ENCODE measurements at places on chromosomes 4 and X.

DNA sequence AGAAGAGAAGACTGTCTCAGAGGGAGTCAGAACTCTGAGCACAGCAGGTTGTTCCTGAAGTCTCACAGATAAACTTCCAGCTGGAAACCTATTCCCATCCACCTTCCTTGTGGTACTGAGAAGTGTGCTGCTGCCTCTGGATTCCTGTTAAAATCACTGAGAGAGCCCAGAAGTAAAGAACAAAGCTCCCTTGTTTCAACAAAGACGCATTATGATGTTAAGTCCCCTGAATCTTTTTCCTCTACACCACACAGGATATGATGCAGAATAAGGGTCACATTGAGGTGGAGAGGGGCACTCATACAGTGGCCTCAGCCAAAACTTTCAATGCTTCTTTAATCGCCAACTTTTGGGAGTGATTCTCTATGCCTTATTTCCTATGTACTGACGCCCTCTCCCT is 321.0 kb downstream of the OPHN1 start:
- no peak for DNase-seq
- H3K4me3 ChIP-seq, result no peak overlapping the region
- no peak overlapping the region for H3K27ac ChIP-seq
- H3K27me3 ChIP-seq, result peaks cover 5% of the 10 kb centered on the region

- no peak overlapping the region for H3K27ac ChIP-seq
- H3K4me3 ChIP-seq, result no peak overlapping the region
- no peaks in the 10 kb centered on the region for H3K36me3 ChIP-seq
- no peaks in the 10 kb centered on the region for H3K27me3 ChIP-seq
- no peak for DNase-seq
Measured at GRCh38 chr4:112449708-112450107, 66.3 kb downstream of the NEUROG2 start.

DNA sequence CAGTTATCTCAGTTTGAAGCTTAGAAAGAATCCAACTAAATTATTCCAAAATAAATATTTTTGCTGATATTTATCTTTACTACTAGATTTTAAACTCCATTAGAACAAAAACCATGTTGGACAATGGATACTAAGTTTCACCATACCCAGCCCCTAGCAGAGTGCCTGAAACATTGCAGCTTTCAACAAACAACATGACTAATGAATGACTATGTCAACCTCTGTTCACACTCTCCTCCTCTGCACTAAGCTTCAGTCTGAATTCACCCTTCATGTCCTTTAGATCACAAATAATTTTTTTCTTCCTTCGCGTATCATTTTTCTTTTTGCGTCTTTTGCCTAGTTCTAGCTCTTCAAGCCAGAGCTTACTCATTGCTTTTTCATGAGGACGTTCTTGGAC is 315.2 kb downstream of the PCDH10 start:
- no peaks in the 10 kb centered on the region for H3K27me3 ChIP-seq
- no peak overlapping the region for H3K27ac ChIP-seq
- no peak overlapping the region for H3K4me3 ChIP-seq
- no peaks in the 10 kb centered on the region for H3K36me3 ChIP-seq
- DNase-seq, result no peak

DNA sequence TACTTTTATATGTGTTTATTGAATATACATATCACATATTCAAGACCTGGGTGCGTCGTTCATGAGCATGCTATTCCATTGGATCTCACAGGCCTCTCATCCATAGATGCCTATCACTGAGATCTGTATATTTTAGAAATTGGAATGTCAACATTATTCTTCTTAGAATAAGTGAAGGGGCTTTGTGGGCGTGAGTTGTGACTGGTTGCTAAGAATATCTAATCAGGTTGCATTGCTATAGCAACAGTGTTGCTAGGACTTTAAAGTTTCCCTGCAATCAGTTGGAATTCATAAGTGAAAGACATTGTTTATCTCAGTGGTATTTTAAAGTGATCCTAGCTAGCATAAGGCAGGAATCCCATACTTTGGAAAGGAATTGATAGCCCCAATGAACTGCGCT is 36.7 kb upstream of the ANK2 start:
- no peak for DNase-seq
- H3K27me3 ChIP-seq, result no peaks in the 10 kb centered on the region
- no peaks in the 10 kb centered on the region for H3K4me1 ChIP-seq

GRCh38 chr4:110926841-110927400 is 304.0 kb upstream of the PITX2 start:
- no peak for DNase-seq
- no peak overlapping the region for H3K27ac ChIP-seq
- no peaks in the 10 kb centered on the region for H3K27me3 ChIP-seq
- no peak overlapping the region for H3K4me3 ChIP-seq
- no peaks in the 10 kb centered on the region for H3K4me1 ChIP-seq

DNA sequence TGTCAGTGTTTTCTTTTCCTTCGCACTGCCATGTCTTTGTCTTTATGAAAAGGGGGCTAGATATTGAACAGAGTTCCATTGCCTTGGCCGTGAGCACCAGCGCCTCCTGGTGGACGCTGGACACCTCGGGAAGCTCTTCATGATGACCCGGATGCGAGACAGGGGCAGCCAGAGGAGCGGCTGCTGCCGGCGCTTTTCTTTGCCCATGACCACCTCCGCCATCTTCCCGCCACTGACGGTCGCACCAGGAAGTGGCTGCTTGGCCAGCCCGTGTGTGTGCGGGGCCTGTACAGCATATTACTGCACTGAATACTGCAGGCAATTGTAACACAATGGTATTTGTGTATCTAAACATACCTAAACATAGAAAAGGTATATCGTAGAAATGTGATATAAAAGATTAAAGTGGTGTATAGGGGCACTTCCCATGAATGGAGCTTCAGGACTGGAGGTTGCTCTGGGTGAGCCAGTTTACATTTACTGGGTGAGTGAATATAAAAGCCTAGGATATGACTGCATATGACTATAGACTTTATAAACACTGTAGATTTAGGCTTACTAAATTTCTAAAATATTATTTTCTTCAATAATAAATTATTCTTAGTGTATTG is 15.8 kb upstream of the GRIA2 start:
- no peaks in the 10 kb centered on the region for H3K4me1 ChIP-seq
- no peaks in the 10 kb centered on the region for H3K27me3 ChIP-seq
- H3K27ac ChIP-seq, result no peak overlapping the region
- no peak overlapping the region for H3K4me3 ChIP-seq
- no peak for DNase-seq

DNA sequence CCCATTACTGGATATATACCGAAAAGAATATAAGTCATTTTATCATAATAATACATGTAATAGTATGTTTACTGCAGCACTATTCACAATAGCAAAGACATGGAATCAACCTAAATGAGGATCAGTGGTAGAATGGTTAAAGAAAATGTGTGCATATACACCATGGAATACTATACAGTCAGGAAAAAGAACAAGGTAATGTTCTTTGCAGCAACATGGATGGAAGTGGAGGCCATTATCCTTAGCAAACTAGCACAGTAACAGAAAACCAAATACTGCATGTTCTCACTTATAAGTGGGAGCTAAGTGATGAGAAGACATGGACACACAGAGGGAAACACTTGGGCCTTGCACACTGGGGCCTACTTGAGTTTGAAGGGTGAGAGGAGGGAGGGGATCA is 207.4 kb upstream of the APOOL start:
- no peaks in the 10 kb centered on the region for H3K4me1 ChIP-seq
- no peak overlapping the region for H3K4me3 ChIP-seq
- no peak overlapping the region for H3K27ac ChIP-seq
- H3K36me3 ChIP-seq, result no peaks in the 10 kb centered on the region

DNA sequence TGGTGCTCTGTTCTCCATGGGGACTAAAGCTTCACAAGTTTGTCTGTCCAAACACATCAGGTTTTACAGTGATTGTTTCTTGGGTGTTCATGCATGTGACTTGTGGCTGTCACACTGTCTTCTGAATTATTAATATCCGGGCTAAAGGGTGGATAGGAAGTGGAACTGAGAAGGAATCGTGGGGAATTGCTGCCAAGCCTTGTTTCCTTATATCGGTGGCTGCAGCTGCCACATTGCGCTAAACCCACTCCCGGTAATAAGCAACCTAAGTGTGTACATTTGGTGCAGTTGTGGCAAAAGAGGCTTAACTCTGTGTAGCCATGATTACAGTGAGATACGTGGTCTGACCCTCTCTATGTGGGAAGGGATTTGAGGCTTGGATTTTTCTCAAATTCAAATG is 30.7 kb downstream of the SEPTIN11 start:
- H3K4me1 ChIP-seq, result peaks cover 32% of the 10 kb centered on the region
- no peak for DNase-seq
- H3K36me3 ChIP-seq, result peaks cover 2% of the 10 kb centered on the region
- H3K27me3 ChIP-seq, result no peaks in the 10 kb centered on the region
- no peak overlapping the region for H3K27ac ChIP-seq

- H3K4me1 ChIP-seq, result peaks cover 8% of the 10 kb centered on the region
- H3K36me3 ChIP-seq, result no peaks in the 10 kb centered on the region
- H3K27ac ChIP-seq, result peak overlapping the region; percentile 98
- DNase-seq, result no peak
- no peaks in the 10 kb centered on the region for H3K27me3 ChIP-seq
Measured at GRCh38 chr4:102501447-102501696, 213 bp downstream of the NFKB1 start.

- H3K27ac ChIP-seq, result no peak overlapping the region
- no peak for DNase-seq
- no peaks in the 10 kb centered on the region for H3K36me3 ChIP-seq
- H3K4me1 ChIP-seq, result no peaks in the 10 kb centered on the region
Measured at GRCh38 chr4:103318327-103318726, 120.2 kb upstream of the CENPE start.

DNA sequence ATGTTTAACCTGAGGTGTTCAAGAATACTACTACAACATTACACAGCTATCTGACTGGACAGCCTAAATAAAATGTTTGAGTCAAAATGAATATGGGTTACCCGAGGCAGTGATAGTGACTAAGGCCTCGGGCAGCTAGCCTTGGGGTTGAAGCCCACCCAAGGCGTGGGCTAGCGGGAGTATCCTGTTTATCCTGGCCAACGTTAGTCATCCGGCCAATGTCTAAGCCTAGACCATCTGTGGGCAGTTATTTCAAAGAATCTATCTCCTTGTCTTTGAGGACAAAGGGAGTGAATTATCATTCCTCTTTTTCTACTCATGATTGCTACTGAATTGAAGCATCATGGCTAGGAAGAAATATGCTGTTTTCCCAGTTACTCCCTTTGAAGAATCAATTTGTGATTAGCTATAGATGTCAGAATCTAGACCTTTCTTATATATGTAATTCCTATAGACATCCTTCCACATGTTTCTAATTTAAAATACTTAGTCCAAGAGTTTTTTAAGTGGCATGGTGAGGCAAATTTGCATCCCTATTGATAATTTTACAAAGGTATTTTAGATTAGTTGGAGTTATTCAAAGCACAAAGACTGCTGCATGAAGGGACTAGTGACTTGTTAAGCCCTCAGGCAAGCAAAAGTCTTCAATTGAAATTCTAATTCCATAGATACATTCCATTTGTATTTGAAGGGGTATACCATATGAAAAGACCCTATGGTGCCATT is 6.0 kb upstream of the PDGFC start:
- H3K36me3 ChIP-seq, result no peaks in the 10 kb centered on the region
- DNase-seq, result no peak
- no peak overlapping the region for H3K27ac ChIP-seq
- H3K4me1 ChIP-seq, result no peaks in the 10 kb centered on the region
- H3K4me3 ChIP-seq, result no peak overlapping the region

DNA sequence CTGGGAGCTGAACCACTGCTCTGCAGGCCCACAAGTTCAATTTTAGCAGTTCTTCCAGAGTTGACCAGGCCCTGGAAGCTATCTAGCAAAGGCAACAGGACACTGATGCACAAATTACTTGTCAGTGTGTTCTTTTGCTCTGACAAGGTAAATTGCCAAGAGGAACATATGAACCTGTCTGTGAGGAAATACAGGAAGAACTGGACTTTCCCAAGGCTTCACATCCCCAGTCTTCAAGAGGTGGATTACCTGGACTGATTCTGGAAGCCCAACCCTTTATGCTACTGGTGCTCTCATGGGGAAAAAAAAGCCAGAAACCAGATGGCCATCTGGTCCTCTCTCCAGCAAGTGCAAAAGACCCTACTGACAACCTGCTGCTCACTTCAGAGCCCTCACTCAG is 1.9 kb upstream of the TMEM185A start:
- H3K36me3 ChIP-seq, result no peaks in the 10 kb centered on the region
- DNase-seq, result no peak
- H3K4me3 ChIP-seq, result no peak overlapping the region
- H3K4me1 ChIP-seq, result peaks cover 9% of the 10 kb centered on the region
- no peak overlapping the region for H3K27ac ChIP-seq
- H3K27me3 ChIP-seq, result peaks cover 24% of the 10 kb centered on the region

DNA sequence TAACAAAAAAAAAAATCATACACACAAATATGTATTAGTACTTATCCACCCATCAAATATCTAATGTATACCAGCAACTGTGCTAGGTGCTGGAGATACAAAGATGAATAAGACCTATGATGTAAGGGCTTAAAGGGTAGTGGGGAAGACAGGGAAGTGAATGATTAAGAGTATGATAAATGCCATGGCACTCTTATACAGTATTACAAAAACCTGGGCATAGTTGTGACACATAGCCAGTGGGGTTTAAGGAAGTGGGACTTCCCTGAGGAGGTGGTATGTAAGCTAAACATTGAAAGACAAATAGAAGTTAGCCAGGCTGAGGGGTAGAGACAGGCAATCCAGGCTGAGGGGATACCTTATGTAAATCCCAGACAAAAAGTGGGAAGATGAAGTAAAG is 23.5 kb downstream of the CHM start:
- H3K36me3 ChIP-seq, result peaks cover 4% of the 10 kb centered on the region
- H3K27me3 ChIP-seq, result no peaks in the 10 kb centered on the region
- no peaks in the 10 kb centered on the region for H3K4me1 ChIP-seq

GRCh38 chrX:7316280-7316679 is 168.3 kb upstream of the PUDP start:
- DNase-seq, result no peak
- no peak overlapping the region for H3K27ac ChIP-seq
- no peak overlapping the region for H3K4me3 ChIP-seq
- no peaks in the 10 kb centered on the region for H3K4me1 ChIP-seq
- peaks cover 7% of the 10 kb centered on the region for H3K27me3 ChIP-seq
- H3K36me3 ChIP-seq, result no peaks in the 10 kb centered on the region

GRCh38 chrX:40729598-40730584 is 5.5 kb downstream of the MED14 start:
- no peak overlapping the region for H3K27ac ChIP-seq
- H3K27me3 ChIP-seq, result peaks cover 6% of the 10 kb centered on the region
- no peaks in the 10 kb centered on the region for H3K36me3 ChIP-seq
- no peaks in the 10 kb centered on the region for H3K4me1 ChIP-seq
- no peak for DNase-seq

GRCh38 chr4:16124232-16124631 is 40.4 kb upstream of the PROM1 start:
- peak; percentile 35 for DNase-seq
- peaks cover 35% of the 10 kb centered on the region for H3K4me1 ChIP-seq
- no peaks in the 10 kb centered on the region for H3K36me3 ChIP-seq
- no peak overlapping the region for H3K4me3 ChIP-seq

All from muscle of leg (tissue), 16 donors.